Stimulated activated CD4-positive, alpha-beta T cell treated with anti-CD3 and anti-CD28 coated beads, TNF-alpha, amount 100 ng/mL, for 1 hour (primary cell): ENCODE measurements at places on chromosomes 3 and 15.
A peak's percentile ranks its signal among the peaks of the same experiment; 100 is the strongest.

DNA sequence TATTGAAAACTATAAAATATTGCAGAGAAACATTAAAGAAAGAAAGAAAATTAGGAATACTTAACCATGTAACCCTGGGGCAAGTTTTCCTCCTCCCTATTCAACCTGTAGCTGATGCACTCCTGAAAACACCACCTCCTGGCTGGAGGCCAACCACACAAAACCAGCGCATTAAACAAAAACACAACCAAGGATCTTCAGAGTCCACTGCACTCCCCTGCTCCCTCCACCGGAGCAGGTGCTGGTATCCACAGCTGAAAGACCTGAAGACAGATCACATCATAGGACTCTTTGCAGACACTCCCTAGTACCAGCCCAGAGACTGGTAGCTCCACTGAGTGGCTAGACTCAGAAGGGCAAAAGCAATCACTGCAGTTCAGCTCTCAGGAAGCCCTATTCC is 13.6 kb upstream of the ADAMTS17 start:
- no peak for DNase-seq

DNA sequence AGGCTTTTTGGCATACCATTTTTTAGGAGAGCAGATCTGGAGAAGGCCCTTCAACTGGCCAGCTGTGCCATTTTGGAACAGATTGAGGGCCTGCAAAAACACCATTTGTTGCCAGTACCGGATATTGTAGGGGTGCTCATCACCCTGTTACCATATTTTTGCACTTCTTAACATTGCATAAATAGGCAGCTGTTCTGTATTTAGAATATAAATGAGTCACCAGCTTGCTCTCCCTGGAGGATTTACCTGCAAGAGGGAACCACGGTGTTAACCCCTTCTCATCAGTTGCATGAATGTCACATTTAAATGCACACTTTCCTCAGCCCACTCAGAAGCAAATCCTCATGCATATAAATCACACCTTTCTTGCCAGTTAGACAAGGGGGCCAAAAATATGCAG is 435.6 kb downstream of the ROBO2 start:
- no peak for DNase-seq

GRCh38 chr3:10373686-10374261 is 52.9 kb upstream of the SEC13 start:
- no peak for DNase-seq

GRCh38 chr3:58792921-58793451 is 126.4 kb upstream of the FAM3D start:
- no peak for DNase-seq

DNA sequence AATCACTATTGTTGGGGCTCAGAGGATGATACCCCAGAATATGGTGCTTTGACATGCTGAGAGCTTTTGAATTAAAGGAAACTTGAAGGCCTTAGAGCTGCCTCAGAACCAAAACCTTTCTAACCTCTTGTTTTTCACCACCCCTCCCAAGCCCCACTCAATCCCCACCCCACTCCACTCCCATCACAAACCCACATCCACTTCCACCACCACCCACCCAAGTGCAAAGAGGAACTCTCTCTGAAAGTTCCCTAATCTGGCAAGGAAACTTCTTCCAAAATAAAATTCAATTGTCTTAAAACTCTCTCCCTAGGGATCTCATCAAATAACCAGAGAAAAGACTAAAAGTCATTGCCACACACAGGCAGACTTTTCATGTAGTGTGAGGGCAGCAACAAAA is 301.2 kb upstream of the ARHGEF26 start:
- no peak for DNase-seq

- DNase-seq = no peak
Measured at GRCh38 chr3:52450489-52451236, 3.2 kb downstream of the TNNC1 start.

GRCh38 chr3:72054976-72055375 is 270.0 kb upstream of the PROK2 start:
- DNase-seq = no peak

GRCh38 chr3:152302521-152303021 is 33.8 kb downstream of the MBNL1 start:
- no peak for DNase-seq

- DNase-seq = no peak
Measured at GRCh38 chr3:126266850-126267168, 86.4 kb upstream of the ALDH1L1 start.

GRCh38 chr3:129058441-129059200 is 2.0 kb upstream of the GP9 start:
- DNase-seq = no peak

DNA sequence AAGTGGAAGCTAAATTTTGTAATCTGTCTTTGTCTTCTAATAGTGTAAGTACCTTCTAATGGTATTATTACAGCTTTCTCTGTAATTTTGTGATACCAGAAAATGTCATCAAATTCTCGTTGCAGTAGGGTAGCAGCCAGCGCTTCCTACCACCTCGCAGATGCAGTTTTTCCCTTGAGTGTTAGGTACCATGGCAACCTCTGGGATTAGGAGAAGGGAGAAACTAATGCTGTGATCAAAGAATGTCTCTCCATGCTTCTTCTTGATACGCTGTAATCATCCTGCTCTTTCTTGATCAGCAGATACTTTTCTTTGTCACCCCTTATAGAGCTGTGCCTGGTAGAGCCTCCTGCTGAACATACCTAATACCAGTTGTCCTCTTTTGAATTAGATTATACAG is 27.7 kb downstream of the SRP14 start:
- DNase-seq = no peak

DNA sequence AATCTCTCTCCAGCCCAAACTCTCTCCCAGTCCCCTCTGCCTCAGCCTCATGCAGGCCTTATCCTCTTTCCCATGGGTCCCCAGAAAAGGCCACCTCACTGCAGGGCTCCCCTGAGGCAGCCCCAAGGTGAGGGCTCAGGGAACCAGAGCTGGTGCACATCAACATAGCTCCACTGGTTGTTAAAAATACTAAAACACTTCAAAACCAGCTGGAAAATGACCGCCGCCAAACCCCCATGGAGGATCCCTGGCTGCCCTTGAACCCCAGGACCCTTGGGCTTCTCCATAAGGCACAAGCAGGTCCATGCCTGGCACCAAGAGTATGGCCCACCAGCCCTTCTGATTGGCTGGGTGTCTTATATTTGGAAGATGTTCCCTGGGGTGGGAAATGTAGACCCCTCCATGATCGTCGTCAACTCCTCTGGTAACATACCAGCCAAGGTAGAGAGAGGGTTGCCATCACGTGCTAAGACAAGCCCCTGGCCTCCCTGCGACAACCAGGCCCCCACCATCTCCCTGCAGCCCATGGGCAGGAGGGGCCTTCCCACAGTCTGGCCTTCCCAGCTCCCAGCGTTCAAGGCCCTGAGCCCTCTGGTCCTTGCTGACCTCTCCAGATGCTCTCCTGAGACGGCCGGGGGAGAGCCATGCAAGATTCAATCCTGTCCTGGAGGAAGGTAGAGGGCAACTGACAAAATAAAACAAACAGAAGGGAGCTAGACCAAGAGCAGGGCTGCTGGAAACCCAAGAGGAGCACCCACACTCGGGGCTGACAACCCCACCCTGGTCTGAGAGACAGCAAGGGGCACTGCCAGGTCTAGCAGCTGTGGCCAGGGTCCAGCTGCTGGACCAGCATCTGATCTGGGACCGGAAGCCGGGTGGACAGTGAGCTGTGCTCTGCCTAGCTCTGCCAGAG is 132.1 kb upstream of the PRR20G start:
- no peak for DNase-seq

- DNase-seq = peak; percentile 16
Measured at GRCh38 chr3:189148081-189148507, 23.7 kb upstream of the TPRG1 start.

- DNase-seq = no peak
Measured at GRCh38 chr3:106560451-106560966, 691.7 kb upstream of the CBLB start.

DNA sequence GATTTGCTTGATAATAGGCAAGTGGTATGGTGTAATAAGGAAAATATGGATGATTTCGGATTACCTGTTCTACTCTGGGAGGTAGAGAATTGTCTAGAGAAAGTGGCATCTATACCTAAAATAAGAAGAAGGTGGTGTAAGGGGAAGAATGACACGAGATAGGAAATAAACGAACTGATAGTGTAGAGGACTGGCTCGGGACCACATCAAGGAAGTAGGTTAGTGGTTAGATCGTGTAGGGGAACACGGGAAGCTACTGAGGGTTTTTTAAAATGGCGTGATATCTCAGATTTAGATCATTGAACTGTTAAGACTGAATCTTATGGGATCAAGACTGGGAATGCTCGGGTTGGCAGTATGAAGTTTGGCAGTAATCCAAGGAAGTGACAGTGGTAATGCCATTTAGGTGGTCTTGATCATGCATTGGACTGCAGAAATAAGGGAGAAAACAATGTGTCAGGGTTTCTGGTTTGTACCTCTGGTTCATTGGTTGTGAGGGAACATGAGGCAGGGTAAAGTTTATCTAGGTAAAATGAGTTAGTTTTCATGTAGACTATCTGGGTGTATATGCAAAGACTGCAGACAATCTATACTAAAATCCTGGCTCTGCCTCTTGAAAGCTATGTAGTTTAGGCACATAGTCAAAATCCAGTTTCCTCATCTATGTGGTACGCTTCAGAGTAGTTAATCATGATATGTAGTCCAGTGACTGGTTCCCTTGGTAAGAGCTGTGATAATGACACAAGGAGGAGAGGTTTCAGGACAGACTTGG is 7.4 kb downstream of the RPL14 start:
- DNase-seq = no peak

DNA sequence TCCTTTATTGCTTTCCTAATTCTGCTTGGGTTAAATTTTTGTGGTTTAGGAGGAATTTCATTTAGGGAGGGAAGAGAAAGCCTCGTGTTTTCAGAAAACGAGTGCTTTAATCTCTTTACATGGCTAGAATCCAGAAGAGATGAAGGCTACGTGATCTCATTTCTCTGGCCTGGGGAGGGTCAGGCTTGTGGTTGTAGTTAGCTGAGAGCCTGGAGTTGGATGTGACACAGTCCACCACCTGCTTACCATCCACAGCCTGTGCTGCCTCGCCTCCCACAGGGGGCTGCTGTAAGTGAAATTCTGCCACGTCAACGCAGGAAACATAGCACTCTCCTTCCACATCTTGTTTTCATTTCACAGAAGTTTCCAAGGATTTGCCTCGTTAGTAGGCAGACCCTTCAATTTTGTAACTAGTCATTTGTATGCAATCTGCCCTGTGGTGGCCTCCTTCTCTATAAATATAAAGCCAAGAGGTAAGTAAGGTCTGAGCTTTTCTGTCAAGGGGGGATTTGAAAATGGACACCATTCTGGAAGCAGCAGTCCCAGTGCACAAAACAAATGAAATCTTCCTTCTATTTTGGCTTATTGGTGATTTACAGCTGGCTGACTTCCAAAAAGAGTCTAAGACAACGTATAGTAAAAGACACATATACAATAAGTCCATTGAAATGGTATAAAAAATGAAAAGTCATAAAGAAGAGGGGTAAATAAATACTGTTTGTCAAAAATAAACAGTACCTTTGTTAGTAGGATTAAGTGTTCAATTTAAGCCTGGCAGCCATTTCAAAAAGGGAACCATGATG is 3.4 kb downstream of the GXYLT2 start:
- no peak for DNase-seq

DNA sequence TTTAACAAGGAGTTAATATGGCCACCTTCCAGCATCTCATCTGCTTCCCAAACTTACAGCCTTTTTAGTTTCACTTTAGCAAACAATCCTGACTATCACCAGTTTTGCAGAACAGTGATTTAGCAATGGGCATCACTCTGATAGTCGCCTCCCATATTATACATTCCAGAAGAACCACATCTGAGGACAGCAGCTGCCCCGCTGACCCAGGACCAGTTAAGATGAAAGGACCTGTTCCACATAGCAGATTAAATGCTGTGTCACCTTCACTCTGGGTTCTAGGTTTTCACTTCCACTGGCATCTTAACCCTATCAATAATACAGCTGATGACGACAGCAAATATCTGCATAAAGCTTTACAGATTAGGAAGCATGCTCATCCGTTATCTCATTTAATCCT is 99.8 kb downstream of the TRIM69 start:
- no peak for DNase-seq

DNA sequence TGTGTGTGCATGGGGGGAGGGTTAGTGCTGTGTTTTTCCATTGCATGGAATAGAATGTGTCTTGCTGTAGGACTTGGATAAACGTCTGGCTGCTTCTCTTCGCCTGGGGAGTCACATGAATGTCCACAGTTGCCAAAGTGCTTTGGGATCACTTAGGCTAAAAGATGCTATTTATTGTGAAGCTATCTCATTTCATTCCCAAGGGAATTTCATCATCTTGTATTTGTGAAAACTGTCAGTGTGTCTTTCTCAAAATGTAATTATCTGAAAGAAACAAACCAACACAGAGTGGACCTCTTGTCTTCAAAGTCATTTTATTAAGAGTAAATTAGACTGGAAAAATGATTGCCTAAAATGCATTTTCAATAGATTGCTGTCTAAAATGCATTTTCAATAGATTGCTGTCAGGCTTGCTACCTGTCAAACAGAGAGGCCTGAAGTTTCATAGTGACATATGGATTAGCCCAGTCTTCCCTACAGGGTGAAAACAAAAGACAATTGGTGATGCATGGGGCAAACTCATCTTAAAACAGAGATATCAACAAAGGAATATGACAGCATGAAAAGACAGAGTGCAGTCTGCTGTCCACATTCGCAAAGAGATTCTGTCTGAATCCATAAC is 117.1 kb upstream of the GOLIM4 start:
- DNase-seq = no peak

- DNase-seq = no peak
Measured at GRCh38 chr3:152381881-152382295, 113.2 kb downstream of the MBNL1 start.
